ENCODE measurements at places on chromosomes 2 and 18. TPM values are rescaled to one million over a fixed set of nuclear protein-coding genes. Genes with fewer than 3 reads are reported as not detected.

The GPR39 gene
- total RNA-seq = 9.9 TPM

The GPR155 gene
- 0.72 TPM for total RNA-seq

The CKAP2L gene
- 14.2 TPM for total RNA-seq

The SERPINB2 gene
- not detected for total RNA-seq

The ONECUT2 gene
- total RNA-seq = 0.21 TPM

The SLC39A6 gene
- 56.6 TPM for total RNA-seq

The WNT6 gene
- 0.24 TPM for total RNA-seq

The CD207 gene
- total RNA-seq = not detected

The AMER3 gene
- not detected for total RNA-seq

The FASTKD2 gene
- total RNA-seq = 39.4 TPM

The SH3RF3 gene
- 0.39 TPM for total RNA-seq

The MARCO gene
- total RNA-seq = 0.23 TPM

The GPR35 gene
- 0.98 TPM for total RNA-seq

The SRD5A2 gene
- not detected for total RNA-seq

The FBXO15 gene
- 1.6 TPM for total RNA-seq

The IL37 gene
- not detected for total RNA-seq

The NETO1 gene
- total RNA-seq = not detected

The PDCD1 gene
- total RNA-seq = not detected

The GDF7 gene
- total RNA-seq = 0.06 TPM

The DYNAP gene
- not detected for total RNA-seq

The VWA3B gene
- not detected for total RNA-seq

The KCNE4 gene
- 0.83 TPM for total RNA-seq

The CTAGE1 gene
- total RNA-seq = not detected

The OXER1 gene
- not detected for total RNA-seq

The RGPD3 gene
- 0.10 TPM for total RNA-seq

The RGPD4 gene
- total RNA-seq = 0.08 TPM

The MEP1B gene
- 0.06 TPM for total RNA-seq

The CYS1 gene
- 1.4 TPM for total RNA-seq

The ERMN gene
- not detected for total RNA-seq

The PROC gene
- total RNA-seq = 3.7 TPM

The HAAO gene
- total RNA-seq = not detected

The DCDC2C gene
- 0.54 TPM for total RNA-seq

The RFX8 gene
- not detected for total RNA-seq

The RIT2 gene
- total RNA-seq = not detected

The GALNT14 gene
- 47.5 TPM for total RNA-seq

The UGT1A8 gene
- total RNA-seq = not detected

The CREG2 gene
- 10.0 TPM for total RNA-seq

The RAB3GAP1 gene
- 33.7 TPM for total RNA-seq

The STAT4 gene
- 3.4 TPM for total RNA-seq

The SLC40A1 gene
- 4.2 TPM for total RNA-seq

The TET3 gene
- 7.5 TPM for total RNA-seq

The C2orf72 gene
- total RNA-seq = 6.1 TPM

The ERICH2 gene
- not detected for total RNA-seq

Data from A549 treated with RU486 at 1 μM for 4 hours (cell line).